Motor neuron (in vitro differentiated cells): ENCODE measurements at places on chromosomes 7 and 10.
A peak's percentile ranks its signal among the peaks of the same experiment; 100 is the strongest.

DNA sequence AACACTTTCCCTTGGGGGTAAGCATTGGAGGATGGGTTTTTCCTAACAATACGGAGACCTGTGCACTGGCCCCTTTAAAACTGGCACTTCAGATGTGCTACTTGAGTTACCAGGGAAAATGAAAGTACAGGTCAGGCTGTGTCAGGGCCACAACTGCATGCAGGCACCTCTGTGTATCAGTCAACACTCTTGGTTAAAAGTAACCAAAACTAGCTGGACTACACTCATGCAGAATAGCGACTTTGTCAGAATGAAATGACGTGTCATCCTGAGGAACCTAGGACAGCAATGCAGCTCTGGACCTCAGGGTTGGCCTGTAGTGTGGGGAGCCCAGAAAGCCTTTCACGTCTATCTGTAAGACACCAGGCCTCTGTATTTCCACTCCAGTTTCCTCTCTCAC, 33.8 kb upstream of the SMKR1 start:
- no peak for ATAC-seq

DNA sequence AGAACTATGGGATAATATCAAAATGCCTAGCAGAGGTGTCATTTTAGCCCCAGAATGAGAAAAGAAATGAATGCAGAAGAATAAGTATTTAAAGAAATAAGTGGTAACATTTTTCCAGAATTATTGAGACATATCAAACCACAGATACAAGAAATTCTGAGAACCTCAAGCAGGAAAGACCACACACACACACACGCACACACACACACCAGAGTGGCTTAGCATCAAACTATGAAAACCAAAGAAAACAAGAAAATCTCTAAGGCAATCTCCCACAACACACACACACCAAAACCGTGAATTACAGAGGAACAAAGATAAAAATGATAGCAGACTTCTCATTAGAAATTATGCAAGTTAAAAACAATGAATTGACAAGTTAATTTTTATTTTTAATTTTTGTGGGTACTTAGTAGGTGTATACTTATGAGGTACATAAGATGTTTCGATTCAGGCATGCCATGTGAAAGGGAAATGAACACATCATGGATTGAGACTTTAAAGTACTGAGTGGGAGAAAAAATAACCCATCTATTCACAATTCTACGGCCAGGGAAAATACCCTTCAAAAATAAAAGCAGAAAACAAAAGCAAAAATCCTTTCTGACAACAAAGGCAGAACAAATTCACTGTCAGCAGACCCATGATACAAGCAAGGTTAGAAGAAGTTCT, 14.6 kb downstream of the PPIF start:
- no peak for ATAC-seq

GRCh38 chr10:80660736-80661135, 123.0 kb downstream of the SH2D4B start:
- ATAC-seq, result no peak

DNA sequence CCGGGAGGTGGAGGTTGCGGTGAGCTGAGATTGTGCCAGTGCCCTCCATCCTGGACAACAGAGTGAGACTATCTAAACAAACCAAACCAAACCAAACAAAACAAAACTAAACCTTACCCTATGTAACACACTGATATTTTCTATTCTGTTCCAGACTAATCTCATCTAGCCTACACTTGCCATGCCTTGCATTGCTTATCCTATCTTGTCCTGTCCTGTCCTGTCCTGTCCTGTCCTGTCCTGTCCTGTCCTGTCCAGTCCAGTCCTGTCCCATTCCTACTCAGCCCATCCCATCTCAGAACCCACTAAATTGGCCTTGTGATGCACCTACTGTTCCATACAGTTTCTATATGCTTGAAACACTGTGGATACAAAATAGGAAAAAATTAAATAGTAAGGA, 64.7 kb upstream of the HDAC9 start:
- ATAC-seq, result no peak

GRCh38 chr7:68573271-68574005, 1024.8 kb upstream of the AUTS2 start:
- no peak for ATAC-seq

DNA sequence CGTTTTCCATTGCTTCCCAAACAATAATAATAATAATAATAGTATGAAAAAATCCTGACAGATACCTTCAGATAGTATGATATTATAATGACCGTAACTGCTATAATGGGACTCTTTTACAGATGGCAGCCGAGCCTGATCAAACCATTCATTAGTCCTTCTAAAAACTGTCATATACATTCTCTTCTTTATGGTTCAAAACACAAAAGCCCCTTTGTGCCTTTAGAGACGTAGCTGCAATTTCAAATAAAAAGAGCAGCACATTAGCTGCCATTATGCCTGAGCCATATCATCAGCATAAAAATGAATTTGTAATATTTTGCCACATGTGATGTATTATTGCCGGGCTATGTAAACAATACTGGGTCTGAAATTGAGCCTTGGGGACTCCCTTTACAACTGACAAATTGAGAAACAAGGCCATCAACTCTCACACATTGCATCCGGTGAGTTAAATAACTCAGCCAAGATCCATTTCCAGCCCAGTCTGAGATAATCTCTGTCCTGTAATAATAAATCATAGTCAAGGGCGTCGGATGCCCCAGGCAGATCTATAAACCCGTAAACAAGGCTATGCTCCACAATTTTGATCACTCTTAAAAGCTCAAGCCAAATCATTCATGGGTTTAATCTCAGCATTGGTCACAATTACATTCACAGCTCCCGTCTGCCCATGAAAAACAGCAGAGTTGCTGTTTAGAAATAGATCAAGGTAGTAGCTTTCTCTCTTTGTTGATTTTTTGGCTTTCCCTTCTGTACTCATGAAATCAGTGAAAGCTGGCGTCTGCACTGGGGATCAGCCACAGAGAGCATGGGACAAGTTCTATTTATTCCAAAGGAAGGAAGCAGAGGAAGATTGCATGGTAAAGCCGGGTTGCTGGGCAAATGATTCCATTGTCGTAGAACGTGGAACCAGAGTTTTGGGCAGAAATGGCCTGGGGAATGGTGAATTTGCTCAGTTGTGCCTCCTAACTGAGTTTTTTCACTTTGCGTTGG, 150.1 kb upstream of the BMPER start:
- peak; percentile 93 for ATAC-seq

- no peak for ATAC-seq
Observed at GRCh38 chr7:64656489-64656888, 9.4 kb upstream of the ZNF107 start.

DNA sequence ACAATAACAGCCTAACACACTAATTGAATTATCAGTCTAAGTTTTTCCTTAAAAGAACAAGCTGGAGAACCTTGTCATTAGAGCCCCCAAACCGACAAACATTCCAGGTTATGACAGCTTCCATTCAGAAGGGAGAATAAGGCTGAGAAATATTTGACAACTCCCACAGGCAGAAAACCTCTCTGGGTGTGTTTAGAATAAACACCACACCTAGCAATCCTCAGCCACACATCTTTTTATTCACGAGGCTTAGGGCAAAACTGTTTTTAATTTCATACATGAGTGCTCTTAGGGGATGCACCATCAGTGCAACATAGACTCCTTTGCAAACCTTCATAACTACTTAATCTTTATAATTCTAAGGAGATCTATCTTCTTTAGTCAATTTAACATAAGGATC, 24.2 kb downstream of the STN1 start:
- ATAC-seq, result no peak

DNA sequence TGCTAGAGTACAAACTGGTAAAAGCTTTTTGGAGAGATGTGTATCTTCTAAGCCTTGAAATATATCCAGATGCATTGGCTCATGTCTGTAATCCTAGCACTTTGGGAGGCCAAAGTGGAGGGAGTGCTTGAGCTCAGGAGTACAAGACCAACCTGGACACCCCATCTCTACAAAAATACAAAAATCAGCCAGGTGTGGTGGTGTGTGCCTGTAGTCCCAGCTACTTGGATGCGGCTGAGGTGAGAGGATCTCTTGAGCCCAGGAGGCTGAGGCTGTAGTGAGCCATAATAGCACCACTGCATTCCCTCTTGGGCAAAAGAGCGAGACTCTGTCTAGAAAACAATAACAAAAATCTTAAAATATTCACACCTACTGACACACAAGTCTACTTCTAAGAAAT, 25.6 kb downstream of the TMEM209 start:
- ATAC-seq, result no peak

DNA sequence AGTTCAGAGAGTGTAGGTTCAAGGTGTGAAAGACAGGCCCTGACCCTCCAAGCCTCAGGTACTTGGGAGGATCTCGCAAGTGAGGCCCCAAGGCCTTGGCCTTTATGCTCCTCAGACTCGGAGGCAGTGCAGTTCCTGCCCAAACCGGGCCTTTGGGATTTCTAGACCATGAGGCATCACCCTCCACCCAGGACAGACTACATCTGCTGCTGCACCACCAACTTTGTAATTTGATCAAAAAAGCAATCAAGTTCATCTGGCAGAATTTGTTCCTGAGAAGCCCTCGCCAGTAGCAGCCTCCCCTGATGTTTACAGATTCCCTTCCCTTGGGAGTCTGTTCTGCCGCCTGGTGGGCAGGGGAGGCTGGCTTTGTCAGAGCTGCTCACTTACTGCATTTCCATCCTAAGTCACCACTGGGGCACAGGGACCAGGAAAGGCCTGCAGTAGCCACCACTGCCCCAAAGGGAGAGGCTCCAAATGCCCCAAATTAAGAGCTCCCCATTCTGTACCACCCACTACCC, 2.1 kb downstream of the CAMK2G start:
- no peak for ATAC-seq

- peak; percentile 79 for ATAC-seq
Observed at GRCh38 chr7:5406957-5407945, 16.4 kb downstream of the TNRC18 start.

DNA sequence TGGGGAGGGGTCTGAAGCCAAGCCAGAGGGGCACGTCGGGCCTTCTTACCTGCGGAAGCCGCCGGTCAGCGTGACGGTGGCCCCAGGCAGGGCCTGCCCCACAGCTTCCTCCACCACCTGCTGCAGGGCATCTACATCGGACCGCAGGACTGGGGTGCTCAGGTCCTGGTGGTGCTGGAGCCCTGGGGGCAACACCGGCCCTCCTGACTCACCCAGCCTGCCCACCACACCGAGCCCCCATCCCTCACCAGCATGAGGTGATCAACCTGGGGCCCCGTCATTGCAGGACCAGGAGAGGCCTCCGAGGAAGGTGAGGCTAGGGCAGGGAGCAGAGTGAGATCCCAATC, 8.0 kb downstream of the POLM start:
- no peak for ATAC-seq

DNA sequence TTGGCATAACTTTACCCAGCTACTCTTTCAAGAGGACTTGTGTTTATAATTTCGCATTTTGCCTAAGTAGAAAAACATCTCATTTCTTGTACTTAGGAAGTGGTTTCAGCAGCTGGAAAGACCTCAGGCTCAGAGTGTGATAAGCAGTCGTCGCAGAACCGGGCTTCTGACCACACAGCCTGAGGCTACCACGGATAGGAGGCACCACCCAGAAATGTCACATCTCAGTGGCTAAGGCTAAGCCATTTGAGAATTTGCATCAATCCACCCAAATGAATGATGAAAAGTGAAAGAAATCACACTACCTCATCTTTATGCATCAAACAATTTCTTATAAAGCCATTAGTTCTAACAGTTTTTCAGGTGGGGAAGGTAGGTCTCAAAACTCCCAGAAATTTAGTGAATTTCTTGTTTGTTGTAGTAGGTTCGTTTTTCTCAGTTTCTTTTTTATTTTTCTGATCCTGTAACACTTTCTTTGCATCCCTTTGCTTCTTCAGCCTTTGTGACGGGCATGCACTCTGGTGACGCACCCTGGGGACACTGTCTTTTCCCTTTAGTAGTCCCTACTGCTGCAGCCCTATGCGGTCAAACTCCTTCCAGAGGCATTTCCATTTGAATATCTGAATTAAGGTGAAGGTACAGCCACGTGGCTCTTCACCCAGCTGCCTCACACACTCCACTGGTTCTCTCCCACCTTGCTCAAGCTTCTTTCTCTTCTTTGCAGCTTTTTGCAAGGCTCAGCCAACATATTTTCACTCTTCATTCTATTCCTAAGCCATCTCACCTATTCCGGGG, 68.5 kb downstream of the MAP3K8 start:
- peak; percentile 70 for ATAC-seq

GRCh38 chr10:49151025-49151445, 17.2 kb upstream of the FAM170B start:
- ATAC-seq, result no peak

- no peak for ATAC-seq
Observed at GRCh38 chr10:28479425-28479865, 53.5 kb upstream of the WAC start.

DNA sequence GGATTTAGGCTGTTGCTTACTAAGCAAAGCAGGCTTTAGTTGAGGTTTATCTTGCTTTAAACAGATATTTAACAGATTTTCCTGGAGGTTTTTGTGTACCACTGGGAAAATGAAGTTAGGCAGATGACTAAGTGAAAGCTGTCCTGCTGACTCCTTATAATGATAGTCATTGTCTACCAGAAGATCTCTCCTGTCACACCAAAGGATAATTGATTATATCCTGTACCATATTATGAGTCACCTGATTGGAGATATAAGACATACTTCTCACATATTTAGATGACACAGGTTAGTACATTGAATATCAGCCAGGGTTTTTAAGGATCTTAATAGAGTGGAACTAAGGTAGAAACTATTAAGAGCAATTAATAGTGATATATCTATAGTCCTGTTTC, 68.4 kb downstream of the PTEN start:
- ATAC-seq, result no peak

GRCh38 chr7:2657208-2657607, 25.4 kb downstream of the TTYH3 start:
- no peak for ATAC-seq

GRCh38 chr7:152367170-152367569, 68.6 kb downstream of the KMT2C start:
- no peak for ATAC-seq

- no peak for ATAC-seq
Observed at GRCh38 chr10:14926722-14927416, 27.0 kb downstream of the DCLRE1C start.

- no peak for ATAC-seq
Observed at GRCh38 chr7:43698460-43699255, 30.7 kb downstream of the COA1 start.

DNA sequence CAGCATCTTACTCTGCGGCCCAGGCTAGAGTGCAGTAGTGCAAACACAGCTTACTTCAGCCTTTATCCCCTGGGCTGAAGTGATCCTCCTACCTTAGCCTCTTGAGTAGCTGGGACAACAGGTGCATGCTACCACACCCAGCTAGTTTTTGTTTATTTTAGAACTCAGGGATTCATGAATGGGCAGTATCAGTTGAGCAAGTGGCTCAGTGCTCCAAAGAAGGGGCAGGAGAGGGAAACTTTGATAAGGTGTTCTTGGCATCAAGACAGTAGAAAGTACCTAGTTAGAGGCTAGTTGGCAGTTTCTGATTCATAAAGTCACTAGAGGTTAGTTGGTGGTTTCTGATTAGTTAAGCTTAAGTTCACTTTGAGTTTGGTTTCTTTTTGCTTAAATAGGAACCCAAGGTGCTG, 18.4 kb downstream of the TRIM24 start:
- no peak for ATAC-seq

DNA sequence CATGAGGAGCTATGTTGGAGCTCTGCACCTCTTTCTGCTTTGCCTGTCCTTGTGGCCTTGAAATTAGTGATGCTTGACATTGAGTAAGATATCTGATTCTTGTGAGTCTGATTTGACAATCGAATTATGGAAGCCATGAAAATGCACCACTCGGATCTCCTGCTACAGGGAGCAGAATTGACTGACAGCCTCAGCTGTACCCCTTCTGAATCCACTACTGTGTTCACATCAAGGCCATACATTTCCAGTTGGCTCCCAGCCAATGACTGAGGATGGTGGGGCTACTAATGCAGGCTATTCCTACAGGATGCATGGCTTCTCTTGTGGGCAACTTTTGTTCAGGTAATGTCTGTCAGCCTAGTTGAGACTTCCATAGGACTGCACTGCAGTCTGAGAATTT, 321.9 kb downstream of the REEP3 start:
- ATAC-seq, result no peak
